Activated CD8-positive, alpha-beta T cell treated with anti-CD3 and anti-CD28 coated beads, Interleukin-2, amount 10 ng/mL, durations not matched to agents 7 days and 5 days (primary cell): ENCODE measurements at places on chromosomes 1 and 21. TPM values are rescaled to one million over a fixed set of nuclear protein-coding genes. Genes with fewer than 3 reads are reported as not detected.

The GUCA2A gene
- total RNA-seq: not detected

The ARPC5 gene
- total RNA-seq: 271 TPM

The RWDD3 gene
- 17.1 TPM for total RNA-seq

DNA sequence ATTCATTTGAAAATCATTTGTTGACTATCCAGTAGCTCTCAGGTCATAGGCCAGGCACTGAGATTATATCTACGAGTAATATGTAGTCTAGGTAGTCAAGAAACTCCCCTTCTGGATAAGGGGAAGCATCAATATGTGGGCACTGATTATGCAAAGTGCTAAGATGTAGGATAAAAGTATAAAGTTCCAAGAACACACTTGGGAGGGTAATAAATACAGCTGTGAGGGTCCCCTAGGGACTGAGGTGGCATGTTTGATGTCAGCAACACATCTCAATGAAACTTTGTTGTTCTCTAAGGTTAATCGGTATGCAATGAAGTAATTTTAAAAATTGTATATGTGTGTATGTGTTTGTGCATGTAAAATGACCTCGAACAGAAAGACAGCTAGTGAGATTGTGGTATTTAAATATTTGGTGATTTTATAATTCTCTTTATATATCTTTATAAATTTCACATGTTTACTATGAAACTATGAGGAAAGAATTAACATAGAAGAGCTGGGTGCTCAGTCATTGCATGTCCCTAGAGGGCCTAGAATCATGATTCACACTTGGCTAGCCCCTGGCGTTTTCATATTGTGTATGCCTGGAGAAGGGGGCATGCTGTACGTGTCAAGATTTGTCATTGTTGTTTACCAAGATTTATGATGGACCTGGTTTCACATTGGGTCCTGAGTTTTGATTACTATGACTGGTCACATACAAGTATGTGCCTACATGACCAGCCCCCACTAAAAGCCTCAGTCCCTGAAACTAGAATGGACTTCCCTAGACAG lies 140.1 kb upstream of the DUSP10 start:
- DNase-seq: no peak

The LCK gene
- total RNA-seq: 488 TPM

GRCh38 chr1:77781683-77782082 lies 2.2 kb downstream of the MIGA1 start:
- no peak for DNase-seq

DNA sequence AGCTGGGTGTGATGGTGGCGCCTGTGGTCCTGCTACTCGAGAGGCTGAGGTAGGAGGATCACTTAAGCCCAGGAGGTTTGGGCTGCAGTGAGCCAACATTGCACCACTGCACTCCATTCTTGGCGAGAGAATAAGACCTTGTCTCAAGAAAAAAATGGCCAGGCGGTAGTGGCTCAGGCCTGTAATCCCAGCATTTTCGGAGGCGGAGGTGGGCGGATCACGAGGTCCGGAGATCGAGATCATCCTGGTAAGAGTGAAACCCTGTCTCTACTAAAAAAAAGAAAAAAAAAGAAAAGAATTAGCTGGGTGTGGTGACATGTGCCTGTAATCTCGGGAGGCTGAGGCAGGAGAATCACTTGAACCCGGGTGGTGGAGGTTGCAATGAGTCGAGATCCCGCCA lies 11.3 kb downstream of the ATAD3B start:
- DNase-seq: no peak

- DNase-seq: no peak
Measured at GRCh38 chr1:22625262-22625925, 11.0 kb upstream of the C1QA start.

DNA sequence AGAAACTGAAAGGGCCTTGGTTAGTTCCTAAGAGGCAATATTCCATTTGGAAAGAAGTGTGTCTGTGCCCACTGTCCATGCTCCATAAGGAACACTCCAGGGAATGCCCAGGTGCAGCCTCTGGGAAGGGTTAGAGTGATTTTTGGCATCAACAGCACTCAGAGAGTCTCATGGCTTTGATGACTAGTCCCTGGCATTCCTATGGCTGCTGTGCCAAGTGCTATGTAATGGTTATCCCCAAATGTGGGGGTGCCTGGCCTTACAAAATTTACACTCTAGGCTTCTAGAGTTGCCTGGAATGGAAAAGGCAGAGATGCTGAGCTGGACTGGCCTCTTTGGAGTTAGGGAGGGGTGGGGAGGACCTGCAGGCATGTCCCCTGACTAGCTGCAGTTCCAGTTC lies 75.0 kb upstream of the BCAR3 start:
- DNase-seq: no peak

GRCh38 chr1:150092180-150092791 lies 24.7 kb downstream of the VPS45 start:
- peak; percentile 42 for DNase-seq

DNA sequence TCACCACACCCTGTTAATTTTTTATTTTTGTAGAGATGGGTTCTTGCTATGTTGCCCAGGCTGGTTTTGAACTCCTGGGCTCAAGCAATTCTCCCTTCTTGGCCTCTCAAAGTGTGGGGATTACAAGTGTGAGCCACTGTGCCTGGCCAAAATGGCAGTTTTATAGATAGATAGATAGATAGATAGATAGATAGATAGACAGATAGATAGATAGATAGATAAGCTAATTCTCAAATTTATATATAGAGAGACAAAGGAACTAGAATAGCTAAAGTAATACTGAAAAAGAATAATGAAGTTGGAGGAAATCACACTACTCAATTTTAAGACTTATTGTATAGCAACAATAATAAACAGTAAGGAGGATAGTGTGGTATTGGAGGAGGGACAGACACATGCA lies 21.1 kb downstream of the SHISAL2A start:
- DNase-seq: no peak

DNA sequence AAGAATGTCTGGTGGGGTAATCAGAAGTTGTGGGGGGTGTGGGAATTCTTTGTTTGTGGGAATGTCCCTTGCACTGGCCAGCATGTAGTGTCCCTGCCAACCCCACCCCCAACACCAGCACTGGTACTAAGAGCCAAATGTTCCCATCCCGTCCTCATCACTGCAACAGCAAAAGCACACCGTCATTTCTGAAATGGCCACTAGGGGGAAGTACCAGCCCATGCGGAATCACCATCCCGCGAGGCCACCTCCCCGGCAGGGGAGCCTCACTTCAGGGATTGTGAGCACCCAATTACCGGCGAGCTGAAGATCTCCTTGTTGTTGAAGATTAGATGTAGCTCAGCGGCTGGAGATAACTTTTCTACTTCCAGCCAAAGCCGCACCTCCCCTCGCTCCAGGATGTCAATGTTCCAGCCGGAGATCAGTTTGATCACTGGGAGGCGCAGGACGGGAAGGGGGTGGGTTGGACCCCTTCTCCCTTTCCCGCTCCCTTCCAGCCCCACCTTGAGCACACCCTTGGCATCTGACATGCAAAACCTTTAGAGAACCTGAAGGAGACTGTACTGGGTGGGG lies 41.0 kb downstream of the MYOM3 start:
- peak; percentile 81 for DNase-seq
